ENCODE measurements at places on chromosomes 1 and 21.
A peak's percentile ranks its signal among the peaks of the same experiment; 100 is the strongest.

DNA sequence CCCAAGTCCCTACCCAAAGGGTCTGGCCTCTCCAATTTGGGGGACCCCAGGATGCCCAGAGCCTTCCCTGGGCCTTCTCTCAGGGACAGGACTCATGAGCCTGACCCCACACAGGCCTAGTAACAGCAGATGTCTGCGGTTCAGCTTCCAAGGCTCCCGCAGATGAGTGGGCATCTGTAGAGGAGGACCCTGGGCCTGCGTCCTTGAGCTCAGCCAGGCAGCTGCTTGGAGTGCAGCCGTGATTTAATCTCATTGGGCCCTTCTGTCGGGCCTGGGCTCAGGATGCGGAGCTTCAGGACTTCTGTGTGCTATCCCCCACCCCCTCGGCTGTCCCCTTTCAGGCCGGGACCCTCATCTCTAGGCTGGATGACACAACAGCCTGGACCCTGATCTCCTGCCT, 35.4 kb downstream of the IGSF21 start:
- DNase-seq: no peak

DNA sequence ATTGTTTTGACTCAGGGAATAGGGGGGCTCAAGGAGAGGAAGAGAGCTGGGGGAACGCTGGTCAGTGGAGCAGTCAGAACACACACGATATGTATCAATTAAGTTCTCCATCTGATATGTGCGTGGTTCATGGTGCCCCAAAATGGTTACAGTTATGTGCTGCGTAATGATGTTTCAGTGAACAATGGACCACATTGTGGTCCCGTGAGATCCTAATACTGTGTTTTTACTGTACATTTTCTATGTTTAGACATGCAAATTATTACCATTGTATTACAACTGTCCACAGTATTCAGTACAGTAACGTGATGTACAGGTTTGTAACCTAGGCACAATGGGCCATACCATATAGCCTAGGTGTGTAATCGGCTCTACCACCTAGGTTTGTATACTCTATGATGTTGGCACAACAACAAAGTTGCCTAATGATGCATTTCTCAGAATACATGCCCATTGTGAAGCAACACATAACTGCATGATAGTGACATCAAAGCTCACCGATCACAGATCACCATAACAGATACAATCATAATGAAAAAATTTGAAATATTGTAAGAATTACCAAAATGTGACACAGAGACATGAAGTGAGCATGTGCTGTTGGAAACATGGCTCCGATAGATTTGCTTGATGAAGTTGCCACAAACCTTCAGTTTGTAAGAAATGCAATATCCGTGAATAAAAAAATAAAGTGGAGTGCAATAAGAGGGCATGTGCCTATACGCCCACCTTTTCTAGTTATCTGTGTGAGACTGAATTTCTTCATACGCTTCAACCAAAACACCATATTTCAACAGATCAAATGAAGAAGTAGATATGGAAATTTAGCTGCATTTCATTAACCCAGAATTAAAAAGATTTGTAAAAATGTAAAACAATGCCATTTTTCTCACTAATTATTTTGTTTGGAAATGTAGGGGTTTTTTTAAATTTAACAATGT, 14.8 kb upstream of the TMEM54 start:
- DNase-seq: no peak

DNA sequence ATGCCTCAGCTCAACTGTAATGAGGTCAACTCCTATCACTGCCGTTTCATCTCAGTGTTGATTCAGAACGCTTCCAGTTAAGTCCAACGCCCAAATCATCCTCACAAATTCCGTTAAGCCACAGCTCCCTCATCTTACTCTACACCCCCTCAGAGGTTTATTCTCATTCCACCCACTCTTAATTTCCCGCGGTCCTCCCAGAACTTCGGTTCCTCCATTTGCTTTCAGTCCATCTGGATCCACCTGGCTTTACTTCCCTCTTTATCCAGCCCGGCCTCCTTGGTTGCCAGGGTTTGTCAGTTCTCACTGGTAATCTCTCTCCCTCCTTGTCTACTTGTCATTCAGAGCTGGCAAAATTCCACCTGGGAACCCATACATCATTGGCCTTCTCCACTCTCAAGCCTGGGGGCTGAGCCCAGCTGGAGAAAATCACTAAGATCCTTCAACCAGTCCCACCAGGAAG, 51.3 kb upstream of the RUNX1 start:
- no peak for DNase-seq

DNA sequence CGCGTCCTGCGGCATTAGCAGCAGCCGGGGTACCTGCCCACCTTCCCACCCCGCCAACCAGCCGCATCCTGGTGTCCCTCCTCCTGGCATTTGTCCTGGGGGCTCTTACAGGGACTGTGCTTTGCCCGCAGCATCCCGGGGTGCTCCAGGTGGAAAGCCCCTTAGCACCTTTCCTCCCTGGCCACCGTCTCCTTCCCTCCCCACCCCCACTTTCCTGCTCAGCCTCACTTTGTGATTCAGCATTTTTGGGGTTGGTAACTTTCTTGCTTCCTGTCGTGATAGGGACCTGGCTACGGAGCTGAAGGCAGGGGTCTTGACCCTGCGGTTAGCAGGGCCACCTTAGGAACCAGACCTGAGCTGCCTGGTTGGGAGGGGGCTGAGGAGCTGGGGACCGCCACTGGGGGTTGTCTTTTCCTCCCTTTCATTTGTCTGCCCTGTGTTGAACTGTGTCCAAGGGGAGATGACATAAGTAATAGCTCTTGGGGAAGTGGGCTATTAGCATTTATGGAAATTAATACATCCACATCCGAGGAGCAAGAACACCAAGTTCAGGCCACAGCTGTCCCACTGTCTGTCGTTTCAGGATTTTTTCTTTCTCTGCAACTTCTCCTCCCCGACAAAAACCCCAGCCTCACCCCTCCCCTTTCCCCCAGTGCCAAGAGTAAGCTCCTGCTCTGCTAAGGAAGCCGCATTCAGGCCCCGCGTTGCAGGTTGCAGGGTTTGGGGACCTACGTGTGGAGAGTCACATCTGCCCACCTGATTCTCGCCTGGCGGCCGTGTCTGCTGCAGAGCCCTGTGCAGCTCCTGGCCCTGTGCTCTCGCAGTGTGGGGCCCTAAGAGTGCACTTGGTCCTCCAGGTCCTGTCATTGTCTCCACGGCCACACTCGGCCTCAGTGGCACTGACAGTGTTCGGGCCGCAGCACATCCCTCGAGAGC, 1.6 kb upstream of the NPHP4 start:
- DNase-seq: no peak

DNA sequence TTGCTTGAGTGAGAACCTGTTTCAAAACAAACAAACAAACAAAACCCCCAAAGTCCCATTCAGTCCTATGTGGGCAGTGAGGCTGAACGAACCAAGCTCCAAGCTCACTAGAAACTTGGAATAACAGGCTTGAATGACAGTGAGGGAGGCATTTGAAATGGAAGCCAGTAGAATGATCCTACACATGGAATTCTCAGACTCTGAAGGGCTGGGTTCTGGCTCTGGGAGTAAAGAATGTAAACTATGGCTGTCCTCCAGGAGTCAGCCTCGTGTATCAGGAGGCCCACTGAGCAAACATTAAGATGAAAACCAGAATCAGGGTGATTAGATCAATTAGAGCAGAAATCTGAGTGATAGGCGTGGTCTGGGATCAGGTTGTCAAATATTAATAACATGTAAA, 14.9 kb downstream of the PCP4L1 start:
- no peak for DNase-seq

GRCh38 chr21:28789523-28789922, 203.2 kb downstream of the LTN1 start:
- no peak for DNase-seq

DNA sequence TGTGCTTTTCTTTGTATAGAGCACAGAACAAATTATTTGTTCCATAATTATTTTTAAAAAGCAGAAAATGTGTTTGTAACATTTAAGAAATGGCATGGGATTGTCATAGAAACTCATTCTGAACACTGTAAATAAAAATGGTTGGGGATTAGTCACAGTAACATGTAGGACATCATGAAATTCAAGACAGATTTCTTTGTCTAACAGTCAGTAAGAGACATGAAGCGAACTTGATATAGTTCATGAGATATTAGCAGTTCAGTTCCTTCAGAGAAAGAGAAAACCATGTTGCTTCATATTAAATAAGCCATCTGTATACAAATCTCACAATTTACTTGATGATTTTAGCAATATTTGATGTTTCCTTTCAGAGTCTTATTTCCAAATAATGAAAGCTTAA, 19.7 kb downstream of the NFIA start:
- DNase-seq: no peak

- DNase-seq: peak; percentile 22
These were observed 77.1 kb upstream of the SCCPDH start for GRCh38 chr1:246647113-246647512.

- DNase-seq: no peak
These were observed 81.6 kb downstream of the CCDC185 start for GRCh38 chr1:223474804-223475203.

- no peak for DNase-seq
These were observed 150.2 kb downstream of the PRDM16 start for GRCh38 chr1:3219005-3219790.

GRCh38 chr1:195697130-195697529, 911.1 kb downstream of the KCNT2 start:
- no peak for DNase-seq

DNA sequence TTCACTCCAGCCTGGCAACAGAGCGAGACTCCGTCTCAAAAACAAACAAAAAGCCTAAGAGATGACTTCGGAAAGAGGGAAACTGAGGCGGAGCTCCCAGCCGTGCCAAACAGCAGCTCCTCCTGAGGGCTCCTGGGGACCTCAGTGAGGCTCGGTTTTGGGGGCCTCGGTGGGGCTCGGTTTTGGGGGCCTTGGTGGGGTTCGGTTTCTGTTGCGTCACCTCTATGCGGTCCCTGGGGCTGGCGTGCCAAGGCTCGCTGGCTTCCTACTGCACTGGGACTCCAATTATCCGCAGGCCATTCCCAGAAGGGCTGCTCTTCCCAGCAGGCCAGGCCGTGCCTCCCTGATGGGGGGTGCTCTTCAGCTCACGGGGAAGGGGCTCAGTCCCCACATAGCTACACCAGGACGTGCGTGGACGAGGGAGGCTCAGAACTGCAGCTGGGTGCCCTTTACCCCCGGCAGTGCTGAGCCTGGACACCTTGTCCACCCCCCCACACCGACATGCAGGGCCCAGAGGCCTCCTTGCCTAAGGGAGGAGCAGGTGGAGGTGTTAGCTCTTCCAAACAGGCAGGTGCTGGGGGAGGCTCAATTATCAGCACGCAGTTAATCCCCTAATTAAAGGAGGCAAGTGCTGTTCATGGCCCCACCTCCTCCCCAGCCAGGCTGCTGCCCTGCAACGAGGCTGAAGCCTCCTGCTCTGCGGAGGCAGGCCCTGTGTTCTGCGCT, 5.1 kb upstream of the C1orf159 start:
- DNase-seq: no peak

- no peak for DNase-seq
These were observed at the start of gene AGRN for GRCh38 chr1:1020000-1020404. Gene AGRN (plus strand): TSS chr1:1020120. CDS start chr1:1020173, 53 bp downstream.

GRCh38 chr1:150415800-150416199, 51.9 kb downstream of the RPRD2 start:
- no peak for DNase-seq

DNA sequence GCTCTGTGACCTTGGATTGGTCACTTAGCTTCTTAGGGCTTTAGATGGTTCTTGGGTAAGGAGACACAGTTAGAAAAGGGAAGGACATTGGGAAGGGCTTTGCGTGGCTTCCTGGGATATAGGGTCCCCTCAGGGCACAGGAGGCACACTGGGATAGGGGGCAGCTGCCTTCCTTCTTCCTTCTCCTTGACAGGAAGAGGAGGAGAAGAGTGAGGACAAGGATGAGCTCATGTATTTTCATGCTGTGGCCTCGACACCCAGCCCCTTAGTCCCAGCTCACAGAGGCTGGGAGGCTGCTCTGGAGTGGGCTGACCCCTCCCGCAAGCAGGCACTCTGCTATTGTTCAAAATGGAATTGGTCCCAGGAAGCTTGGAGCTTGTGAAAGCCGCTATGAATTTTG, 45.7 kb upstream of the POU3F1 start:
- DNase-seq: no peak

GRCh38 chr1:7218210-7218832, 433.1 kb downstream of the CAMTA1 start:
- peak; percentile 61 for DNase-seq

GRCh38 chr1:201816309-201816854, 12.6 kb upstream of the IPO9 start:
- DNase-seq: no peak

- no peak for DNase-seq
These were observed 272.3 kb downstream of the ADGRL2 start for GRCh38 chr1:82073071-82073470.

GRCh38 chr1:231705806-231706760, 79.5 kb downstream of the DISC1 start:
- DNase-seq: no peak

DNA sequence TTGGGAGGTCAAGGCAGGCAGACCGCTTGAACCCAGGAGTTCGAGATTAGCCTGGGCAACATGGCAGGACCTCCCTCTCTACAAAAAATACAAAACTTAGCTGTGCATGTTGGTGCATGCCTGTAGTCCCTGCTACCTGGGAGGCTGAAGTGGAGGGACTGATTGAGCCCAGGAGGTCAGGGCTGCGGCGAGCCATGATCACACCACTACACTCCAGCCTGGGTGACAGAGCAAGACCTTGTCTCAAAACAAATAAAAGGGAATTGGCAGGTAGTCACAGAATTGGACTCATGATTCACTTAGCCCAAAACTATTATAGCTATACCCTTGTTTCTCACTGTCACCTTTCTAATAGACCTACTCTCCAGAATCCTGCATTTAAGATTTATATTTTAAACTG, 5.5 kb downstream of the TADA1 start:
- no peak for DNase-seq

- DNase-seq: no peak
These were observed 10.4 kb downstream of the MYOG start for GRCh38 chr1:203075236-203076030.

GRCh38 chr1:13513895-13514546, at the start of gene LRRC38:
Gene LRRC38 (minus strand): TSS chr1:13514003. CDS start chr1:13513593, 410 bp downstream.
- DNase-seq: peak; percentile 30

Data from endothelial cell (in vitro differentiated cells).